SW 1271 (cell line): ENCODE measurements at places on chromosomes 5 and 9.

DNA sequence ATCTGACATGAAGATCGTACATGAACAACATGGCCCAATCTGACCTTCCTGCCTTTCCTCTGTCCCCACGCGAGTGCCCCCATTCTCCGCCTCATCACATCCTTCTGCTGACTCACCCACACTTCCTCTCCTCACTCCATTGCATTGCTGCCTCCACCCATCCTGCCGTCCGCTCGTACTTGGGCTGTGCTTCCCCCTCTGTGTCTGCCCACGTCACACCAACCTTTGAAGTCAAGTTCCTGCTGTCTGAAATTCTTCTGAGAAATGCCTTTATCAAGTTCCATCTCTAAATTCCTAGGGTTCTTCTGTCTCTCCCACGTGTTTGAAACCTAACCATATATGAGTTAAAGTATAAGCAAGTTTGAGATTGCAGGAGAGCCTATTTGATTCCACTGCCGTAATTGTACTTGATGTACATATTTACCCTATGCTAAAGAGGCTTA lies 18.0 kb upstream of the STARD4 start:
- DNase-seq, result peak; percentile 89

DNA sequence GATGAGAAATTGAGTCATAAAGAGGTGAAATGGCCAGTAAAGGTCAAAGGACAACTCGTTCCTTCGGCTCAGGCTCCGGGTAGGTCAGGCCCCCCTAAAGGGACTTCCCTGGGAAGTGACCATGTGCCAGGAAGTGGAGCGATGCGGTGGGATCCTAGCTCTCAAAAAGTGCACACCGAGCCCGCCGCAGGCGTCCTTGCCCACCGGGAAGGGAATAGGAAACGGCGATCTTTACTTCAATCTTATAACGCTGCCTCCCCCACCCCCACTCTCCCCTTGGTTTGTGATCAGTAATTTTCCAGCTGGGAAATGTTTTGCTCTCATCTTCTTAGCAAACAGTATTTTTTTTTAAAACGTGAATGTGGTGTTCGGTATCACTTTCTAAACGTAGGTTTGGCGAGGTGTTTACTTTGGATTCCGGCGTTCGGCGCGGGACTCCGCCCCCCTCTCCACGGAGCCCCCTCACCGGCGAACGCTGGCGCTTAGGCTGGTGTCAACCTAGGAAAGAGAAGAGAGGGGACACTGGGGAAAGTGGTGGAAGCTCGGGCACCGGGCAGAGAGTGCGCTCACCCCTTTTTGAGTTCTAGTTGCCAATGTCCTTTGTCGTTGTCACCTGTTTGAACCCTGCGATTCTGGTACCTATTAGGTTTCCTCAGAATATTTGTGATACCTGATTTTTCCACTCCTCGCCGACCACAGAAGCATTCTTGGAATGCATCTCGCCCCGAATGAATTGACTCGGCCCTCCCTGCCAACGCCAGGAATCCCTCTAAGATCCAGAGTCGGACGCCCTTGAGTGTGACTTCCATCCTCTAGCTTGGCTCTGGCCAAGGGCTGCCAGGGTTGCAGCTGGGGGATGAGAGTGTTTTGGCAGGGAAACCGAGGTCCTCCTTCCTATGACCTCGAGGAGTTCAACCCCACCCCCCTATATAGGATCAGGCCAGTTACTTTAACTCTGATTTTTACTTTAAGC lies 1.8 kb upstream of the KLF4 start:
- no peak for DNase-seq

DNA sequence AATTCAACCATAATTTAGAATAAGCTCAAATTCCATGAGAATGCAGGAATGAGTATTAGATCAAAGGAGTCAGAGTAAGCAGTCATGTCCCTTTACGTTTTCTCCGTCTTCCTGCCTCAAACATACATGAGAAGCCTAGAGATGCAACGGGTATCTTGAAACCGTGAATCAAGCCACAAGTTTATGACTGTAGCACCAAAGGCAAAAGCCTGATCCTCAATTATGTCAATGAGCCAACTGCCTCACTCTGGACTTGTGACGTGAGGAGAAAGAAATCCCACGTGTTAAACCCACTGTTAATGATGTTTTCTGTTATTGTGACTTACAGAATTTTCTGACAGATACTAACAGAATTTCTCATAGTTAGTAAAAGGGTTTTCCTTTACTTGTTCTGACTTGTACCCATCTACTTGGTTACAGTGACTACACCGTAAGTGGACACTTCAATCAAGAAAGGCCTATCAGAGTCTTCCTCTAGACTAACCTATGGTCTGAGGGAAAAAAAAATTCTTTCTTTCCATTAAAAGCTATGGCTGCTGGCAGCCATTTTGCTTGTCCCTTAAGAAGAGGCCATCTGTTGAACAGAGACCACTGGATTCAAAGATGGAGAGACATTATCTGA lies 35.3 kb upstream of the HK3 start:
- DNase-seq, result no peak

DNA sequence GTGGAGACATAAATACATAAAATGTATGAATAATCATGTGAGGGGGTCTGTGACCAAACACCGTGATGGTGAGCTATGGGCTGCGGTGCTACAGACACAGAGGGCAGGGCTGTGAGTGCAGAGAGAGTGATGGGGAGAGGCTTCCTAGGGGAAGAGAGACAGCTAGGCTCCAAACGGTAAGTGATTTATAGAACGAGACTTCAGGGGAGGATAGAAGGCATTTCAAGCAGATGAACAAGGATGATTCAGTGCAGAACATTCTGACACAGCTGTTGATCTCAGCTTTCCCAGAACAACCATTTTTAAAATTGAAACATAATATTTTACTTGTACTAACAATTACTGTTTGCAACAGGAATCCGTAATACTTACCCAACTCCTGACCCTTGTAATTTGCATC lies 100.7 kb downstream of the GAS1 start:
- DNase-seq, result no peak

- no peak for DNase-seq
Measured at GRCh38 chr5:51488803-51489642, 105.8 kb downstream of the ISL1 start.

DNA sequence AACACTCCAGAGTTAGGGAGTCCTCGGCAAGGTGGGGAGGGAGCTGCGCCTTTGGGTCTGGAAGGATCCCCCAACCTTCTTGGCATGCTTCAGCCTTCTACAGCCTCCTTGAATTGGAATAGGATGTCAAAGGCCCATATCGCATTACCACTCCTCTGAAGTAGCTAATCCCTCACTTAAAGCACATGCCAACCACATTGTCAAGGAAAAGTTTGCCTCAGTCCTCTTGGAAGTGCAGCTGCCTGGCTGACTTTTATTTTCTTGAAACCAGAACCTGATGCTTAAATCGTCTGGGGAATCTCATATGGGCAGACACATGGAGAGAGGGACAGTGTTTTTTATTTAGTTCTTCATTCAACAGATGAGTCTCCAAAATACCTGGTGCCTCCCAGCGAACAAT lies 14.5 kb downstream of the CXCL14 start:
- DNase-seq, result no peak

DNA sequence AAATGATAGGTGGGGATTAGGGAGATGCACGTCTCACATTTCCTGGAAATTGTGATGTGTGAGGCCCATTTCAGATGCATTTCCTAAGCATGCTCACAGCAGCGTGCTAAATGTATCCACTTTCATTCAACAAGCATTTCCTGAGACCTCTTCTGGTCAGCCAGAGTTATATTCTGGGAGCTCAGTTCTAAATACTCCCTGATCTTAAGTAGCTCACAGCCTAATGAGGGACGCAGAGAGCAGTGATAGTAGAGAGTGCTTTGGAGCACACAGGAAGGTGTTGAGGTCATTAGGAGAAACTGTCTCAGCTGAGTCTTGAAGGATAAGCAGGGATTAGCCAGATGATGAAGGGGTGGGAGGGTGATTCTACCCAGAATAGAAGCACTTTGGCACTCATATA lies 46.2 kb upstream of the FSD1L start:
- DNase-seq, result no peak

DNA sequence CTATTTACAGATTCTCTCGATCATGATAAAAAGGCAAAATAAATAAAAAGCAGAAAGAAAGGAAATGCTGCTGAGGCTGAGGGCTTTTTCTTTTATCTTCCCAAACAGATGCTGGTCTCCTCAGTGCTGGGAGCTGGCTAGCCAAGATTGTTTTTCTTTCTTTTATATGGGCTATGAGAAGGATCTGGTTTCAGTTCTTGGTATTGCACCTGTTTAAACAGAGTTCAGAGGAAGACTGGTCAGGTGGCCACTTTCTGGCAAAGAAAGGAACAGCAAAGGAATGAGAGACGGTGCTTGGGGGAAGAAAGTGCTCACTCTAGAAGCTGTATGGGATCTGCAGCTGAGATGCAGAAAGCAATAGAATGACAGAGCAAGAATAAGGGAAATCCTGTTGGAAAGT lies 88.9 kb downstream of the SLF1 start:
- no peak for DNase-seq

DNA sequence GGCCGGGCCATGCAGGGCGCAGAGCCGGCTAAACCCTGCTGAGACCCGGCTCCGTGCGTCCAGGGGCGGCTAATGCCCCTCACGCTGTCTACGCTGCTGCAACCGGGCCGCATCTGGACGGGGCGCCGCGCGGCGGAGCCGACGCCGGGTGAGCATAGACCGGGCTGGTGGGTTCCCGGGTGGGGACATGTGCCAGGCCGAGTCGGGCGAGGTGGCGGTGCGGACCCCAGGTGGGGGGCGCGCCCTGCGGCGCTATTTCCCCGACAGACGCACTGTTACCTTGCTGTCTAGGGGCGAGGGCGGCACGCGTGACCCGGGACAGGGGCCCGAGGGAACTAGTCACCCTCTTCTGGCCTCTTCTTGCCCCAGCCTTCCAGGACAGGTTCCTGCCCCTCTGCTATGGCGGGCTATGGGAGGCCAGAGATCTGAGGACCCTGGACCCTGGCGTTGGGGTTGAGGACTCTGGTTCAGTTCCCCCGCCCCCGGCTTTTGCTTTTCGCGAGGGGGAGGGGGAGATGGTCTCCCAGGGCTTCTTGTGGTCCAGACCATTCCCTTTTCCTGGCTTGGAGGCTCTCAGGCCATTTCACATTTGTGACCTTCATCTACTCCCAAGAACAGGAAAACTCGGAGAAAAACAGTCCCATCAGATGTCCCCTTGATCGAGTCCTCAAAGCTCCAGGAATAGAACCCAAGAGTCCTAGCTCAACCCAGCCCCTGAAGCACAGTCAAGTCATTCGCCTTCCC lies 536 bp downstream of the SLC27A4 start:
- no peak for DNase-seq
